Stomach (tissue), 19 donors: ENCODE measurements at places on chromosomes 3 and 15.

DNA sequence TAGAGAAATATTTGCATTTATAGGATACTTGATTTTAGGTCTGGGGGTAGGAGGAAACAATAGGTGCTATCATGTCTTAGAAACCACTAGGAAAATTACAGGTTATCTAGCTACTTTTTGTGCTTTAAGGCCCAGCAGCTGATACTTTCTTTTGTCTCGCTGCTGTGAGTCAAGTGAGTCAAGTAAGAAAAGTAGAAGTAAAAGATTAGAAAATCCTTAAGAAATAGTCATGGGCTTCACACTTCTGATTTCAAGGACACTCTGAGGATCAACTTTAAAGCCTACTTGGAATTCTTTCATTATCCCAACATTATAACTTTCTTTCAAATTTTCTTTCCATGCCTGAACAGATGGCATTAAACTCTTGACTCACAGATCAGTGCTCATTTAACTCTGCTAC, 95.2 kb upstream of the RBMS3 start:
- no peaks in the 10 kb centered on the region for H3K36me3 ChIP-seq
- H3K4me1 ChIP-seq = no peaks in the 10 kb centered on the region
- H3K27me3 ChIP-seq = no peaks in the 10 kb centered on the region
- no peak for DNase-seq

GRCh38 chr3:149736953-149737205, 15.4 kb downstream of the COMMD2 start:
- peaks cover 9% of the 10 kb centered on the region for H3K4me1 ChIP-seq
- H3K36me3 ChIP-seq = peaks cover 31% of the 10 kb centered on the region
- H3K4me3 ChIP-seq = no peak overlapping the region

GRCh38 chr3:157093096-157093495, 66.9 kb downstream of the CCNL1 start:
- H3K27me3 ChIP-seq = no peaks in the 10 kb centered on the region
- DNase-seq = no peak
- no peak overlapping the region for H3K27ac ChIP-seq
- no peaks in the 10 kb centered on the region for H3K36me3 ChIP-seq
- peaks cover 37% of the 10 kb centered on the region for H3K4me1 ChIP-seq
- H3K4me3 ChIP-seq = no peak overlapping the region

- peaks cover 25% of the 10 kb centered on the region for H3K4me1 ChIP-seq
- no peaks in the 10 kb centered on the region for H3K27me3 ChIP-seq
- DNase-seq = no peak
- H3K27ac ChIP-seq = no peak overlapping the region
Measured at GRCh38 chr3:132549890-132550578, 47.0 kb upstream of the ACKR4 start.

DNA sequence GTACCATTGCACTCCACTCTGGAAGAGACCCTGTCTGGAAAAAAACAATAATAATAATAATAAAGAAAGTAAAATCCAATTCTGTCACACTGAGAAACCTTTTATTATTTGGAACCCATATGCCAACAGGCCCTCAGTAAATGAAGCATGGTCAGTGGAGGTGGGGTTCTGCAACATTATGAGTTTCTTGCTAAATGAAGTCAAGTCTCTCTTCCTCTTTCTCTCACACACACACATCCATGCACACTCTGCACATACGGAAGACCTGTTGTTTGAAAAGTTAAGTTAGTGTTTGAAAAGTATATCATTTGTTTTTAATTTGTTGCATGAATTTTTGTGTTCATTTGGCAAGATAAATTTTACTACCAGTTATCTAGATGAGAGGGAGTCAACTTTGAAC, 27.8 kb downstream of the GAP43 start:
- H3K36me3 ChIP-seq = no peaks in the 10 kb centered on the region
- H3K4me1 ChIP-seq = no peaks in the 10 kb centered on the region
- DNase-seq = no peak
- H3K4me3 ChIP-seq = no peak overlapping the region
- H3K27me3 ChIP-seq = no peaks in the 10 kb centered on the region

- no peak overlapping the region for H3K4me3 ChIP-seq
- peaks cover 26% of the 10 kb centered on the region for H3K36me3 ChIP-seq
- no peaks in the 10 kb centered on the region for H3K4me1 ChIP-seq
- DNase-seq = no peak
- no peak overlapping the region for H3K27ac ChIP-seq
- no peaks in the 10 kb centered on the region for H3K27me3 ChIP-seq
Measured at GRCh38 chr3:71491154-71491752, 92.3 kb downstream of the FOXP1 start.

GRCh38 chr3:70312336-70312735, at the start of gene MDFIC2:
MDFIC2 (minus strand) TSS chr3:70312638; CDS start chr3:70311973, 665 bp downstream.
- H3K27me3 ChIP-seq = no peaks in the 10 kb centered on the region
- H3K27ac ChIP-seq = no peak within 1 kb of the TSS
- no peaks in the 10 kb centered on the region for H3K4me1 ChIP-seq
- no peak for DNase-seq

- no peak overlapping the region for H3K4me3 ChIP-seq
- no peak overlapping the region for H3K27ac ChIP-seq
- H3K36me3 ChIP-seq = no peaks in the 10 kb centered on the region
- no peaks in the 10 kb centered on the region for H3K4me1 ChIP-seq
Measured at GRCh38 chr15:60835974-60836373, 357.0 kb upstream of the ICE2 start.

GRCh38 chr3:52453496-52454249, at the start of gene TNNC1:
TNNC1 (minus strand) TSS chr3:52454041; CDS start chr3:52454015, 26 bp downstream.
- peak within 1 kb of the TSS; percentile 87 for H3K4me3 ChIP-seq
- H3K27ac ChIP-seq = peak within 1 kb of the TSS; percentile 90
- H3K27me3 ChIP-seq = no peaks in the 10 kb centered on the region
- peaks cover 59% of the 10 kb centered on the region for H3K4me1 ChIP-seq
- H3K36me3 ChIP-seq = peaks cover 14% of the 10 kb centered on the region
- DNase-seq = peak; percentile 73

DNA sequence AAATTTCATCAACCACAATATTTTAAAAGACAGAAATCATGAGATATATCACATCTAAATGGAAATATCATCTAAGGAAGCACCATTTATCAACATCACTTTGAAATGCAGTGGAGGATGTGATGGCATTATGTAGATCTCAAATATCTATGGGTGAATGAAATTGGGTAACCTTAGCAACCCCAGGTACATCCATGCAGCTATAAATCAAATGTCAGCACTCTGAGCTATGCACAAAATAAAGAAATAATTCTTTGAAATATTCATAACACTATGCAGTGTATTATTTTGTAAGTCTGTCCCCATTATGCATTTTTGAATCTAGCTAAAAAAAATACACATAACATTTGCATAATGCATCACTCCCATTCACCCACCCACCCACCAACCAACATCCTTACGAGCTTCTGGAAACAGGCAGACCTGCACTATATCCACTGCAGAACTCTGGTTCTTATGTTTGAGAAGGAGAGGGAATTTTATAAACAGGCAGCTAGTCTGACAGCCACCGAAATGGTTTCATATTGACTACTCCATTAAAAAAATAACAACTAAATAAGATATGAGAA, 186.8 kb downstream of the SHOX2 start:
- no peaks in the 10 kb centered on the region for H3K4me1 ChIP-seq
- no peak for DNase-seq
- H3K27ac ChIP-seq = no peak overlapping the region
- no peak overlapping the region for H3K4me3 ChIP-seq
- no peaks in the 10 kb centered on the region for H3K36me3 ChIP-seq

DNA sequence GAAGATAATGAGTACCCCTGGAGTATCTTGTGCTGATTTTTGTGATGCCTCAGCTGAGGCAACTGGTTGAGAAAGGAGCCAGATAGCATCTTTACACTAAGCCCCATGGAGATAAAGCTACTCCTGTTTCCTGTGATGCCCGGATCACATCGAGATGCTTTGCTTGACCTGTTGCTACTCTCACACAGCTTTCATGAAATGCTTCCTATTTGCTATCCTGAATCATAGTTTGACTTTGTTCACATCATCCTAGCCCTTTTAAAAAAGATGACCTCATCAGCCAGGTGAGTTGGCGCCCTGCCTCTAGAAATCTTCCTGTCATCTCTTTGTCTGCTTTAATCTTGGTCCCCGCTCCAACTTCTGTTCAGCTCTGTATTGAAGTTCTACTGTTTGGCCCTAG, 409.6 kb upstream of the TBL1XR1 start:
- DNase-seq = no peak
- H3K4me3 ChIP-seq = no peak overlapping the region
- H3K27ac ChIP-seq = no peak overlapping the region
- H3K27me3 ChIP-seq = no peaks in the 10 kb centered on the region
- peaks cover 19% of the 10 kb centered on the region for H3K4me1 ChIP-seq

DNA sequence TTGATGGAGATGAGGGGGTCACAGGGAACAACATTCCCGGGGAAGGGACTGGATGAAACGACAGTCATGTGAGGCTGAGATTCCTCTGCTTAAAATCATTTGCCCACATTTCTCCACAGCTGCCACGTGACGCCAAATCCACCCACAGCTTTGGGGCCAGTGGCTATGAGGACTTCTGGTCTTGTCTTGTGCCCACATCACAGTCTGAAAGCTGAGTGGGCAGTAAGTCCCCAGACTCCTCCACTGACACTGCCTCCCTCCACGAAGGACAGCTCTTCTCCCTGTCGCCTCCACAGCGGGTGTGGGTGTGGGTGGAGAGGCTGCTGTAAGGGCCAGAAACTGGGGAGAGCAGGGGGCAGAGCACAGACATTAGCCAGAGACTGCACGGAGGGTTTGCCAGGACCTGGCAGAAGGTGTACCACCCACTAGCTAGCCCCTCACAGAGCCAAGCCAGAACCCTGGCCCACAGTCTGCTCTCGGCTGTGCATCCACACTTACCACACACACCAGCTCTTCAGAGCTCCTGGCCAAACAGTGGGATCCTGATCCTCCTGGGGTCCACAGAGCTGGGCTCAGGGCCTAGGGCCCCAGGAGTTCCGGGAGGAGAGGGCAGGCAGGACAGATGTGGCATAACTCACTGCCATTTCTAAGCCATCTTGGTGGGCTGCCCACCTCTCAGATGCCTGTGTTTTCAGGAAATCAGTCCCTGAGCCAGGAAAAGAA, 24.2 kb downstream of the RAB6B start:
- no peaks in the 10 kb centered on the region for H3K27me3 ChIP-seq
- no peaks in the 10 kb centered on the region for H3K36me3 ChIP-seq
- no peak overlapping the region for H3K4me3 ChIP-seq
- no peak for DNase-seq
- no peak overlapping the region for H3K27ac ChIP-seq

DNA sequence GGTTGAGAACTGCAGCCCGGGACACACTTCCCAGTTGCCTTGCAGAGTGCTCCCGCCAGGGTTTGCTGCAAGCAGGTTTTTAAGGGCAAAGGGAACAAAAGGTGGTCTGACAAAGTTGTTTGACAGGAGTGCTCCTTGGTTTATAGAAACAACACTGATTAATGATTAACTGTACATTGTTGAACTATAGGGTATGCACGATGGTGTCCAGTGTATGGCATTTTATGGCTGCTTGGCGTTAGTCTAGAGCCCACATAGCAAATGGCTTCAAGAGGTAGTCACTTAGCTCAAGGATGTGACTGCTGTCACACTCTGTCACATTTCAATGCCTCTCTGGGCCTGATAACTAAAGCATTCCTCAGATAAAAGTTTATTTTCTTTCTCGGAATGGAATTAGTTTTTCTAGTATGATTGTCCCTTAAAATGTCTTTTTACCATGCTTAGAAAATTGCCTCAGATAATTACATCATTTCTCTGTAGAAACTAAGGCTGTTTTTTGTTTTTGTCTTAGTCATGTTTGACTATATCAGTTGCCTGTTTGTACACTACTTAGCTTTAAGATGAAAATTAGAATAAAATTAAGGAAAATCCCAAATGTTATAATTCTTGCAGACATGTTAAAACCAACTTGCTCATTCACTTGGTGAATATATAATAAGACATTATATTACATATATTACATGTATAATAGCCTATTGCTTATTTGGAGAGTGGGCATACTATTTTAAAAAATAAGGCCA, 61.3 kb upstream of the GATM start:
- H3K4me1 ChIP-seq = peaks cover 1% of the 10 kb centered on the region
- H3K27ac ChIP-seq = no peak overlapping the region

- DNase-seq = no peak
- no peaks in the 10 kb centered on the region for H3K4me1 ChIP-seq
- no peak overlapping the region for H3K4me3 ChIP-seq
- no peak overlapping the region for H3K27ac ChIP-seq
Measured at GRCh38 chr3:186440891-186441290, 78.9 kb upstream of the DGKG start.

- no peak overlapping the region for H3K27ac ChIP-seq
- H3K4me3 ChIP-seq = no peak overlapping the region
- no peaks in the 10 kb centered on the region for H3K27me3 ChIP-seq
- H3K36me3 ChIP-seq = no peaks in the 10 kb centered on the region
- DNase-seq = no peak
- no peaks in the 10 kb centered on the region for H3K4me1 ChIP-seq
Measured at GRCh38 chr3:11914651-11915050, 68.0 kb upstream of the TAMM41 start.

- H3K27me3 ChIP-seq = no peaks in the 10 kb centered on the region
- H3K4me1 ChIP-seq = no peaks in the 10 kb centered on the region
- DNase-seq = no peak
- H3K4me3 ChIP-seq = no peak overlapping the region
- no peaks in the 10 kb centered on the region for H3K36me3 ChIP-seq
Measured at GRCh38 chr3:185409957-185410356, 47.0 kb downstream of the MAP3K13 start.

DNA sequence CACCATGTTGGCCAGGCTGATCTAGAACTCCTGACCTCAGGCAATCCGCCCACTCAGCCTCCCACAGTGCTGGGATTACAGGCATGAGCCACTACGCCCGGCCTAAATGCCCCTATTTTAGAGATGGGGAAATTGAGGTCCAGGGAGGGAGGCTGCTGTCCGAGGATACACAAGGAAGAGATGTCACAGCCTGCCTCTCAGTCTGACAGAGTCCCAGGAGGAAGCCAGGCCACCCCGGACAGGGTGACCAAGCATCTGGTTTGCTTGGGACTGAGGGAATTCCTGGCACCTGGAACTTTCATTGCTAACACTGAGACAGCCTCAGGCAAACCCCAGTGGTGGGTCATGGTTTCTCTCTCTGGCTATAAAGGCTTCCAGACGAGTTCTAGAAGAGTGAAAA, 30.6 kb upstream of the ADAMTS7 start:
- H3K4me1 ChIP-seq = no peaks in the 10 kb centered on the region
- no peak overlapping the region for H3K27ac ChIP-seq
- DNase-seq = no peak
- H3K4me3 ChIP-seq = no peak overlapping the region
- no peaks in the 10 kb centered on the region for H3K27me3 ChIP-seq

GRCh38 chr3:178155521-178155920, 380.7 kb upstream of the KCNMB2 start:
- no peaks in the 10 kb centered on the region for H3K36me3 ChIP-seq
- H3K27me3 ChIP-seq = no peaks in the 10 kb centered on the region
- H3K4me1 ChIP-seq = no peaks in the 10 kb centered on the region
- DNase-seq = peak; percentile 21

GRCh38 chr3:129505341-129505740, 23.1 kb upstream of the RHO start:
- no peaks in the 10 kb centered on the region for H3K4me1 ChIP-seq
- H3K36me3 ChIP-seq = peaks cover 23% of the 10 kb centered on the region
- H3K4me3 ChIP-seq = no peak overlapping the region

GRCh38 chr3:165192610-165193192, 3.5 kb downstream of the SLITRK3 start:
- peaks cover 45% of the 10 kb centered on the region for H3K4me1 ChIP-seq
- H3K4me3 ChIP-seq = peak overlapping the region; percentile 23
- peaks cover 55% of the 10 kb centered on the region for H3K27me3 ChIP-seq
- DNase-seq = peak; percentile 43

- no peak overlapping the region for H3K27ac ChIP-seq
- H3K4me3 ChIP-seq = no peak overlapping the region
- peaks cover 15% of the 10 kb centered on the region for H3K4me1 ChIP-seq
Measured at GRCh38 chr3:38651153-38651789, 1.8 kb upstream of the SCN5A start.
